G401 (cell line): ENCODE measurements at places on chromosomes 13 and 19.

DNA sequence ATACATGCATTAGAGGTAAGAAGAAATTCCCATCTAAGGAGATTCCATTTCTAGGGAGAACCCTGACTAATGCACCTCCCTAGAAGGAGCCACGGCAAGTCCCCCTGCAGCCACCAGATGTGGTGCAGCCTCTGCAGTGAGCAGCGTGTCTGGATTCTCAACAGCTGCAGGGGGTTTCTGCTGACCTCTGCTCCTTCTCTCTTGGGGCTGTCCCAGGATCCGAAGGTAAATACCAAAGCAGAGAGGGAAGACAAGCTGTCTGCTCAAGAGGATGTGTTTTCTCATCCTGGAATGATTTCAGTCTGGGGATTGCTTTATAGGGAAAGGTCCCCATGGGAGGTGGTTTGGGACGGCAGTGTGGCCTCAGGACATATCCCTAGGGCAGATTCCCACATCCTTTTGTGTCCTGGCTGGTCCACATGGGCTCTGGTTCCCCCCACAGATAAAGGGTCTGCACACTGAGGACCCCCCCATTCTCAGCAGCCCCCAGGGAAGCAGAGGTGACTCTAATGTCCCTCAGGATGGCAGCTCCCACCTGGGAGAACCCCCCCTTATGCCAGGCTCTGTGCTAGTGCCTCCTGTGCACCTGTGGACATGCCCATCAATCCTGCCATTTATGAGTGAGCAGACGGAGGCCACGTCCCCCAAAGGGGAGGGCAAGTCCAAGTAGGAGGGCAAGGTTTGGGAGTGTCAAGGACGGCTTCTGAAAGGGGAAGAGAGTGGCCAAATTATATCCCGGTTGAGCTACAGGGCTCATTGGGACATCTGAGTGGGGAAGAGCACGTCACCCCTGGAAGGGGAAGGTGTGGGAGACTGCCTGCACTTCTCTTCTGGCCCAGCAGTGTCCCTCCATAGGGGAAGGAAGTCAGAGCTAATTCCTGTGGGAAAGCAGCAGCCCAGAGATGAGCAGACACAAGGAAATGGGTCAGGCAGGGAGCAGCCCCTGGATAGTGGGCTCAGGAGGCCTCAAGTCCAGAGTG lies 10.2 kb upstream of the OR10H5 start:
- DNase-seq, result no peak

DNA sequence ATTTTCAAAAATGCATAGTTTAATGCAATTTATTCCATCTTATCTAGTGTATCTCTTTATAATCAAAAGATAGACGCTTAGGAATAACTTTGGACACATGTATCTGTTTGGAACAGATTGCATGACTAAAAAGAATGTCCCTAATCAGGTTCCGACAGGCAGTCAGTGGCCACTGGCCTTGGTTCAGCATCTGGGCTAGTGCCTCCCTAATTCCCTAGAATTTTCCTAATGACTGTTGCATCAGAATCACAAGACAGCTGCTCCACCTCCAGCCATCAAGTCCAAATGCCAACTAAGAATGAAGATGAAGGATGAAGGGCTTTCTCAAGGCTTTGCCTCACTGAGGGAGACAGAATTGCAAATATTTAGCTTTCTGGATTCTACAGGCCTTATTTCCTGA lies 173.8 kb downstream of the EFNB2 start:
- DNase-seq, result no peak

- DNase-seq, result no peak
These were observed 83.8 kb downstream of the FAM216B start for GRCh38 chr13:42864952-42865767.

DNA sequence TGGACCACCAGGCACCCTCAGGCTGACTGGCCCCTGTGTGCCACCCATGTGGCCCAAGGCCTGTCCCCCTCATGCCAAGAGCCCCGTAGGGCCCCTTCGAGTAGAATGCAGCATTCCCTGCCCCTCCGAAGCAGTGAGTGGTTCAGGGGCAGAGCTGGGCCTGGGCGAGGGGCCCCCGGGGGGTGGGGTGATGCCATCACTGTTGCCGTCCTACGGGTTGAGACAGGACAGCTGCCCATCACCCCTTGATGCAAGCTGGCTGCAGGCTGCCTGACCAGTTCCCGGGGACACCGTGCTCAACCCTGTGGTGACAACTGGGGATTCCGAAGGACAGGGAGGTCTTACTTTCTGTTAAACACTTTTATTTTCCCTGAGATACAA lies 4.7 kb downstream of the SBNO2 start:
- DNase-seq, result no peak

DNA sequence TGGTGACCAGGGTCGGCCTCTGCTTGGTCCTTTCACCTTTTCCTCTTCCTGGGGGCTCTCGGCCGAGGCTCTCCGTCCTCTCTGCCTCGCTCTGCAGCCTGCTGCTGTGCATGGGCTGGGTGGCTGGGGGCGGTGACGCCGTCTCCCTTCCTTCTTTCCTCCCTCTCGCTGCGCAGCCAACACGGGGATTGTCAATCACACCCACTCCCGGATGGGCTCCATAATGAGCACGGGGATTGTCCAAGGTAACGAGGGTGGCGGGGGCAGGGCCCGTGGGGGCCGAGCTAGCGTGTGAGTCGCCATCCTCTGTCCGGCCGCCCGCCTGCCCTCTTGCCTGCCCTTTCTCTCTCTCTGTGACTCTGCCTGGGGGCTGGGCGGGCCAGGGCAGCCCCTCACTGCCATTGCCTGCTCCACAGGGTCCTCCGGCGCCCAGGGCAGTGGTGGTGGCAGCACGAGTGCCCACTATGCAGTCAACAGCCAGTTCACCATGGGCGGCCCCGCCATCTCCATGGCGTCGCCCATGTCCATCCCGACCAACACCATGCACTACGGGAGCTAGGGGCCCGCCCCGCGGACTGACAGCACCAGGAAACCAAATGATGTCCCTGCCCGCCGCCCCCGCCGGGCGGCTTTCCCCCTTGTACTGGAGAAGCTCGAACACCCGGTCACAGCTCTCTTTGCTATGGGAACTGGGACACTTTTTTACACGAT lies 7.1 kb downstream of the YIPF2 start:
- DNase-seq, result no peak

- no peak for DNase-seq
These were observed 237.6 kb upstream of the MAB21L1 start for GRCh38 chr13:35714121-35714520.
